ENCODE measurements at places on chromosomes 16 and 17.

- DNase-seq: no peak
Measured at GRCh38 chr16:4958510-4959438, 644 bp downstream of the SEC14L5 start.

- DNase-seq: no peak
Measured at GRCh38 chr16:87851601-87852000, 17.7 kb downstream of the SLC7A5 start.

GRCh38 chr17:79595471-79595870 lies 15.4 kb downstream of the RBFOX3 start:
- DNase-seq: no peak

GRCh38 chr17:79046197-79046915 lies 22.4 kb downstream of the C1QTNF1 start:
- DNase-seq: no peak

DNA sequence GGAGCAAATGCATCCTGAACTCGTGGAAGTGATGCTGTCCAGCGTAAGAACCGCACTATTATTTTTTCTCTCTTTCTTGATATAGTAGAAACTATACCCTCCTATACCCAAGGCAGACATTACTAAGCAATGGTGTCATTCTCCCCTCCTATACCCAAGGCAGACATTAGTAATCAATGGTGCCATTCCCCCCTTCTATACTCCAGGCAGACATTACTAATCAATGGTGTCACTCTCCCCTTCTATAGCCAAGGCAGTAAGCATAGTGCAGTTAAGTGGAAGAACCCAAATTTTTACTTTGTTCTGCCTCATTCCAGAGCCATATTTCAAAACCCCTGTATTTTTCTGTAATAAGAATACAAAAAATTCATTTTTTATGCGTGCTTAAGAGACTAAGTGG lies 506.2 kb upstream of the EEF2KMT start:
- no peak for DNase-seq

DNA sequence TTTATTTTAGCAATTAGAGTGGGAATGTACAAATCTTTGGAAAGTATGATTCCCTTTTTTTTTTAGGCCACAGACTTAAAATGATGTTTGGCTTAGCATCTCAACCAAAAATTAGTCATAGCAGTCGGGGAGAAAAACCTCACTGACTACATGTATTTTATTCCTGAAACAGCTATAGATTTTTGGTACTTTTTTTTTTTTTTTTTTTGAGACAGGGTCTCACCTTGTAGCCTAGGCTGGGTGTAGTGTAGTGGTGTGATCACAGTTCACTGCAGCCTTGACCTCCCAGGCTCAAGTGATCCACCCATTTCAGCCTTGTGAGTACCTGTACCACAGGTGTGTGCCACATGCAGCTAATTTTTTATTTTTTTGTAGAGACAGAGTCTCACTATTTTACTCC lies 23.4 kb downstream of the RNFT1 start:
- no peak for DNase-seq

DNA sequence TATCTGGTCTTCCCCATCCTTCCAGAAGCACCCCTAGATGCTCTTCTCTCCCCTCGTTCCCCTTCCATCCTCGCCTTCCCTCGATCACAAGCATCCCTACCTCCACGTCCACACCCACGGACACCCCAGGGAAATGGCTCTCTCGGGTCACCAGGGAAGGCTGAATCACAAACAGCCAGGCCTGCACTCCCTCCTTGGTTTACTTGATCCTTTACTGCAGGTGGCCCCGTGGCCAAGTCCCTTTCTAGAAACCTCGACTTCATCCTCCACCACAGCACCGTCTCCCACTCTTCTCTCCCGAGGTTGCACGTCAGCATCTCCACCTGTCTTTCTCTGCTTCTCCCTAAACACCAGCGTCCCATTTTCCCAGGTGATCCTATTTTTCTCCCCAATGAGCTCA lies 6.5 kb upstream of the RBFOX3 start:
- DNase-seq: no peak

DNA sequence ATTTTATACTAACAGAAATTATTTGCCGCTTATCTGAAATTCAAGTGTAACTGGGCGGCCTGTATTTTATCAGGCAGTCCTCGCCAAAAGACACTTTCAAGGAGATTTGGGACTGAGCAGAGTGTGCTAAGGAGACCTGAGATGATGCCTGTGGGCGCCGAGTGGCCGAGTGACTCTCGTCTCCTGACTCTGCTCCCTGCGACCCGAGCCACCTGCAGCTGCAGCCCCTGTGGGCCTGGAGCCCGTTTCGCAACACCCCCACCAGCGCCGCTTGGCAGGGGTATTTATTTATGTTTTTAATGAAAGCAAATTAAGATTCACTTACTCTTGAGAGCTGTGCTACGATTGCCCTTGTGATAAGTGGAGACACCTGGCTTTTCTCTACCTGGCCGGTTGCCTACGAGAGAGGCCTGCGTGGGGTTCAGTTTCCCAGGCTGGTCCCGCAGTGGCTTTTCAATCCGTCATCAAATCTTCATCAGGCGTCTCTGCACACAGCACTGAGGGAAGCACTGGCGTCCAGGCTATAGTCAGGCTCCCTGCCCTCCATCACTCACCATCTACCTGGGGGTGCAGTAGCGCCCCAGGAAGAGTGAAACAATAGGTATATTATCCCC lies 124.0 kb downstream of the SEC14L1 start:
- DNase-seq: no peak

GRCh38 chr17:384622-385177 lies 32.1 kb upstream of the RPH3AL start:
- DNase-seq: no peak

- DNase-seq: no peak
Measured at GRCh38 chr16:12256921-12257320, 280.4 kb downstream of the SNX29 start.

DNA sequence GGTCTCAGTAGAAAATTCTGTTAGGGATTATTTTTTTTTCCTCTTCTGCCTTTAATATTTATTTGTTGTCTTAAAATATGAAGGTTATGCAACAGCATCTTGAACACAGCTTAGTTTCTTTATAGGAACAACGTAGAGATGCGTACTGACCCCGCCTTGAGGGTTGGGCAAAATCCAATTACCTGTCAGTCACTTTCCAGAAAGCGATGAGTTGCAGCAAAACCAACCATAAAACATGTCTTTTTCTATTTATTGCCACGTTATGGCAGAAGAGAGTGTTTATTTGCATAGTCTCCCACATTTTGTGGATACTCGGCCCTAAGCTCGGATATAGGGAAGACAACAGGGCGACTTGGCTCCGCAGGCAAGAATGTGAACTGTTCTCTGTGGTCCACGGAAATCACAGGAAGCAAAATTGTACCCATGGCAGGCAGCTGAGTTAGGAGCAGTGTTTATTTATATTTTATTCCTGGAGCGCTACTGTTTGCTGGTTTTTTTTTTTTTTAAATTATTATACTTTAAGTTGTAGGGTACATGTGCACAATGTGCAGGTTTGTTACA lies 44.3 kb upstream of the CACNG5 start:
- DNase-seq: no peak

DNA sequence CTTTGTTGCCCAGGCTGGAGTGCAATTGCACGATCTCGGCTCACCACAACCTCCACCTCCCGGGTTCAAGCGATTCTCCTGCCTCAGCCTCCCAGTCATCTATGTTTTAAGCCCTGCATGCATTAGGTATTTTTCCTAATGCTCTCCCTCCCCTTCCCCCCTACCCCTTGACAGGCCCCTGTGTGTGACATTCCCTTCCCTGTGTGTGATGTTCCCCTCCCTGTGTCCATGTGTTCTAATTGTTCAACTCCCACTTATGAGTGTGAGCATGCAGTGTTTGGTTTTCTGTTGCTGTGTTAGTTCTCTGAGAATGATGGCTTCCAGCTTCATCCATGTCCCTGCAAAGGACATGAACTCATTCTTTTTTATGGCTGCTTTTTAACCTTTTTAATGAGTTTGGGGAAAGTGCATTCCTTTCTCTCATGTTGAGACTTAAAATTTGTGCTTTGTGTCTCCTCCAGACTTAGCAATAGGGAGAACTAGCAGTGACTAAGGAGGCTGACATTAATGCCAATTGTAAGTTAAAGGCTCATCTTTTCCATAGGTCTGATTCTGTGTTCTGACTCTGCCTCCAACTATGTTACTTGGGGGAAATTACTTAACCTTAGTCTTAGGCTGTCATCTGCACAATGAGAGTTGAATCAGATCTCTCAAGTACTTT lies 17.7 kb upstream of the PHAF1 start:
- no peak for DNase-seq

DNA sequence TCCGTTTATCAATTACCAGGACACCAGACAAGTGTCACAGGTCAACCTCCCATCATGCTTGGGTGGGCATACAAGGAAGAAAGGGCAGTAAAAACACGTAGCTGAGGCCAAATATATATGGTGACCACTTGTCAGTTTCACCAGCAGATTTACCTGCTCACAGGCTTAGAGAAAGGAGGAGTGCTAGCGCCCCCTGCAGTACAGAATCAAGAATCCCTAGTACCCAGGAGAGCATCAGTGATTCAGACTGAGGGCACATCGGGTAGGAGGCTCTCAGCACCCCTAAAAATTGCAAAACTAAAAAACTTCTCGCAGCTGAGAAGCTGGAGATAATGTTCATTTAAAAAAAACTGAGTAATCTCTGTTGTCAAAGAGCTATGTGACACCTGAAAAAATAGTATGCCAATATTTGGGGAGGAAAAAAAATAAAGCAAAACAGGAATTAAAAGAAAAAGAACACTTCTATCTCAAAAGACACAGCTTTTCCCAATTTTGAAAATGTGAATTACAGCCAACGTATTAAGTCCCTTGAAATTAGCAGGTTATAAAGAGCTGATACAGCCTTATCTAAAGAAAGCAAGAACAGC lies 21.2 kb upstream of the MON1B start:
- no peak for DNase-seq

DNA sequence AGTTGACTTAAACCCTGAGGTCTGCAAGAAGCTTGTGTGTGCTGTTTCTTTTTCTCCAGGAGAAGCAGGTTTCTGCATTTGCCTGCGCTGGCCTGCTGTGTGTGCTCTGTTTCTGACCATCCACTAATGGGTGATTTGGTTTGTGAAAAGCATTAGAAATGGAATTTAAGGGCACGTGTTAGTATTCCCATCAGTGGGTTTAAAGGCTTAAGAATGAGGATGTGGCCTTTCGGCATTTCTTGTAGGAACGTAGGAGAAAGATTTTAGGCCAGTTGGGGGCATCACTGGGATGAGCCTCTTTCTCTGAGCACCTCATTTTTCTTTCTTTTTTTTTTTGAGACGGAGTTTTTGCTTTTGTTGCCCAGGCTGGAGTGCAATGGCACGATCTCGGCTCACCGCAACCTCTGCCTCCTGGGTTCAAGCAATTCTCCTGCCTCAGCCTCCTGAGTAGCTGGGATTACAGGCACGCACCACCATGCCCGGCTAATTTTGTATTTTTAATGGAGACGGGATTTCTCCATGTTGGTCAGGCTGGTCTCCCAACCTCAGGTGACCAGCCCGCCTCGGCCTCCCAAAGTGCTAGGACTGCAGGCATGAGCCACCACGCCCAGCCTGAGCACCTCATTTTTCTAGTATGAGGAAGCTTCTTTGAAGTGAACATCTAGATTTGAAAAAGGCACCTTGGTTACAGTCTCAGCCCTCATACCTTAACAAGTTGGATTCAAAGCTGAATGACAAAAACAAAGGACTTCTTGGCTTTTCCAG lies 110.3 kb downstream of the BANP start:
- DNase-seq: no peak

DNA sequence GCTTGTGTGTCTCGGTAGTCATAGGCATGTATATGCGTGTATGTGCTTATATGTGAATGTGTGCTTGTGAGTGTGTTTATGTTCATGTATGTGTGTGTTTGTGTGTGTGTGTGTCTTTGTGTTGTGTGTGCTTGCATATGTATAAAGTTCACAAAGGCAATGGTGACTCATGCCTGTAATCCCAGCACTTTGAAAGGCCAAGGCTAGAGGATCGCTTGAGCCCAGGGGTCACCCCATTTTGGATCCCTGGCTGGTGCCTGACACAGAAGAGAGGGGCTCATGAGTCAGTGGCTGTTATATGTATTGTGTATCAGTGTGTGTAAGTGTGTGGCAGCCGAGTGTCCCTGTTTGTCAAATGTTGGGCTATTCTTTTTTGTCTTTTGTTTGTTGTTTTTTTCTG lies 69.3 kb downstream of the ABCC1 start:
- DNase-seq: no peak

- DNase-seq: no peak
Measured at GRCh38 chr17:52235516-52235915, 77.0 kb upstream of the CA10 start.

GRCh38 chr16:86814256-86814655 lies 235.9 kb downstream of the FOXL1 start:
- DNase-seq: no peak

DNA sequence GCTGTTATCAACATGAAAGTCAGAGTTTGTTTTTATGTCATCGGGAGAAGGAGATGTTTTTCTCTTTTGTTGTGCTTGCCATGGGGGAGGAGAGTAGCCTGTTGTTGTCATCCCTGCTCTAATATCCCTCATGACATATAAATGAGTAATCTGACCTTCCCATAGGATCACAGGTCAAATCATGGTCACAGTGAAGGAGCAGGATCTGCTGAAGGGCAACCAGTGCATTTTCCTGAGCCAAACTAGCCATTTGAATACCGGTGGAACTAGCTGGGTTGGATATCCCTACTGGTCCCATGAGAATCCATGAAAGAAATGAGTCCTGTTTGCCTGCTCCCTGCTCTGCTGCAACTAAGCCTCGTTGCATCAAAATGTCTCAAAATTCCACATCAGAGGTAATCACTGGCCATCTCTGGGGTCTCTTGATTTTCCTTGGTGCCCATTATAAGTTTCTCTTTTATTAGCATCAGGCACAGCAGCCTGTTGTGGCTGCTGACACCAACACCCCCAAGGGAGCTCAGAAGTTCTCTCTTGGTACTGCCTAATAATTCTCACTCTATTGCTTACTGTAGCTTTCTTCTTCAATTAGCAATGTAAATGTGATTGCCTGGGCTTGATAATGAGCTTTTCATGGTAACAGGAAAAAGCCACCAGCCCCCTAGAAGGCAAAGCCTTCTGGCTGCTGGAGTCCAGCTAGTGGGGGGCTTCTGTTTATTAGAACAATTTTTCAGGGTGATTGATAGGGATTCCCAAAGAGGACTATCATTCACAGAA lies 211.4 kb upstream of the ERCC4 start:
- no peak for DNase-seq

Data from cardiac septum (tissue), 1 donor.